ENCODE measurements at places on chromosomes 3 and 15.

- no peak for DNase-seq
These were observed 118.3 kb downstream of the TIGIT start for GRCh38 chr3:114411811-114412803.

DNA sequence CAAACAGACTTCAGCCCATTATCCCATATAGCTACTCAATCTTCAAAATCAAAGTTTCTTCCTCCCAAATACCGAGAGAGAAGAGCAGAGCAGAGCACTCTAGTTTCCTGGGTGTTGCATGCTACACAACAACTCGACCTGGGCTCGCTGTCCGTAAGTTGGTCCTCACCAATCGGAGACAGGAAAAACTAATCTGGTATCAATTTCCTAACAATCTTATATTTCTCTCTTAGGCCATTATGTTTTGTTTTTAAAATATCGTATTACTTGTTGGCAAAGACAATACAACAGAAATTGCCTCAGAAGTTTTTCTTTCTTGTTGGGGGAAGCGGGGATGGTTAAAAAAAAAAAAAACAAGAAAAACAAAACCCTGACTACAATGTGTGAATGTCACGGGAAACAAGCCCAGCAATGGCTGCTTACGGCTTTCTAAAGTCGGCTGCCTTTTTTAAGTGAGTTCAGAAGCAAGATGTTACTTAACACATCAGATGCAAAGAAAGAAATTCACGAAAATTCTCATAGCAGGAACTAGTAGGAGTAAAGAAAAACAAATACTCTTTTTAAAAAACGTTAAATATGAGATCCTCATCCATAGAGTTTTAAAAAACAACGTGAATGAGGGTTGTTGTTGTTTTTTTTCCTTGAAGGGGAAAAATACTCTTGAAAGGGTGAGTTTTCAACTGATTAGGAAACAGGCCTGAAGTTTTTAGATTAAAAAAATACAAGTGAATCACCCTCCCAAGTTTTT, 1.9 kb downstream of the VGLL4 start:
- peak; percentile 44 for DNase-seq

DNA sequence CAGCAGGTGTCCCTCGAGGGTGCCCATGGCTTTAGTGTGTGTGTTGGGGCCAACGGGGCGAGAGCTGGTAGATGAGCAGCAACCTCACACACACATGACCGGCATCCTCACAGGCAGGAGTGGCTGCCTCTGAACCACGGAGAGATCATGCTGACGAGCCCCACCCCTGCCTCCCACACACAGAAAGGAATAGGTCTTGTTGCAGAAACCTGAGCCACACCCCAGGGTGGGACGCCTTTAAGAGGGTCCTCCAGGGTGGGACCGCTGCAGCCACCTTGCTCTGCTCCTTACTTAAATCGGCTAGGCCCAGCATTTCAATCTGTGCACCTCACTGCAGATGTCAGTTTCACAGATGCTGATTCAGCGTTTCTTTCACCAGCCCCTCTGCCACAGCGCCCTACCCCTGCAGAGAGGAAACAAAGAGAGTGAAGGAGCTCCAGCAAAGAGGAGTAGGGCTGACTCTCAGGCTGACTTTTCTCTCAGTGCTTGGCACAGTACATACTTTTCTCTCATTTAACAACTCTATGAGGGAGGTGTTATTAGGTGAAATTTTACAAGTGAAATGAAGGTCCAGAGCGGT, 61.2 kb upstream of the EPHB3 start:
- no peak for DNase-seq

- no peak for DNase-seq
These were observed 13.6 kb upstream of the CSRNP1 start for GRCh38 chr3:39166932-39167532.

- no peak for DNase-seq
These were observed 1.8 kb downstream of the SMAD3 start for GRCh38 chr15:67066959-67067853.

DNA sequence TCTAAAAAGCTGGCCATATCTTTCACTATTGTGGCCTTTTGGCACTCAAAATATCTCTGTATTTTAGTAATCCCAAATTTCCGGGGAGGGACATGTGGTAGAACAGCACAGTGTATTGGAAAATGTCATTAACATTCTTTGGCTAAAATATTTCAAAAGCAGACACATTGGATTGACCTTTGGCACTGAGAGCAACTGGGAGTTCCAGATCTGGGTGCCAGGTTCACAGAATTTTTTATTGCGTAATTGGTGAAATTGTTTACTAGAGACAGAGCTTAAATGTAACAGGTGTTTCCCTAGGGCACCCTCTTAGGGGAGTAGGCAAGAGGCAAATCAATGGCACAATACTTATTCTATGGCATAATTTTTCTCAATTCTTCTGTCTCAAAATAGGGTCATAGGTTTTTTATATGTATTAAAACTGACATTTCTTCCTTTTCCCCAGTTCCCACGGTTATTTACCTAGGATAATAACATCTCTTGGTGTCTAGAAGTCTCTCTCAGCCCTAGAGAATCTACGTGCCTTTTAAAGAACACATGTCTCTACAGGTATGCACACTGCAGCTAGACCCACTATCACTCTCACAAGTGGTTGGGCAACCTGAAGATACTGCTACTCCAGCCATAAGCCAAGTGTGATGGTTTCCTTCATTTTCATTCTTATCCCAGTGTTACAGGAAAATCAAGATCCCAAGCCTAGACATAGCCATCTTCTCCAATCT, 10.6 kb downstream of the RBMS3 start:
- DNase-seq = no peak

- no peak for DNase-seq
These were observed 32.1 kb upstream of the UMPS start for GRCh38 chr3:124698030-124698770.

GRCh38 chr3:22986958-22987357, 216.2 kb upstream of the UBE2E2 start:
- DNase-seq = no peak

- DNase-seq = no peak
These were observed 154.6 kb downstream of the APBA2 start for GRCh38 chr15:29040370-29040751.

DNA sequence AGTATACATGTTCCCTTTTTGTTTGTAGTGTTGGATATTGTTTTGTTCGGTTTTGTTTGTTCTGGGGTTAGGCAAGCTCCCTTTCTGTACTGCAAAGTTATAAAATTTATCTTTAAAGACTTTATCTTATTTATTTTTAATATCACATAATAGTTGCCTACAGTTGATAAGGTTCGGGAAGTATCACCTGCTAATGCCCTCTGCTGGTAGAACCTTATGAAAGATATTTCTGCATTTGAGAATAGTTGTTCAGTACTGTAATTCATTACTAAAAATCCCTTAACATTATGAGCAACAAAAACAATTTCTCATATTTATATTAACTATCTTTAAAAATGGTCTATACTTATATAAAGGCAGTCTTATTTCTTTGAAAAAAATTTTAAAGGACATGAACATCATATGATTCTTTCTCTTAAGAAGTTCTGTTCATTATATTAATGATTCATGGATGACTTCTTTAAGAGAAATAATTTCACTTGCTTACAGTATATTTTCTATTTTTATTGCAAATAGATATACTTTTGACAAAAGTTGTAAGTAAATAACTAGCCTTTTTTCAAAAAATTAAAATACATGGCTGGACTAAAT, 1126.8 kb downstream of the SI start:
- DNase-seq = no peak

DNA sequence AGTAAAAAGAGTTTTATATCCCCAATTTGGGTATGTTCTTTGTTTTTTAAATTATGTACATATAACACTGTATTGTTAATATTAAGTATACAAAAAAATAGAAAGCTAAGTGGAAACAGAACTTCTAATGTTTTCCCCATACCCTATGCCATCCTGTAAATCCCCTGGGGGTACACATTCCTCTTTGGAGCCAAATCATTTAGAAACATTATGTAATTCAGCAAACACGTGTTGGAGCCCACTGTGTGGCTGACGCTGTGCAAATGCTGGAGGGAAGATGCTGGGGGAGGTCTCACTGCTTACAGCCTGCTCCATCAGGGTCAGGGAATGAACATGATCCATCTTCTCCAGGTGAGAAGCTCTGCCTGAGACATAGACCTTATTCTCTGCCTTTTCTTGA, 52.8 kb downstream of the CRTC3 start:
- no peak for DNase-seq

GRCh38 chr3:192187485-192188051, 539.8 kb downstream of the FGF12 start:
- DNase-seq = no peak

- no peak for DNase-seq
These were observed 38.2 kb downstream of the BOC start for GRCh38 chr3:113249601-113250000.

DNA sequence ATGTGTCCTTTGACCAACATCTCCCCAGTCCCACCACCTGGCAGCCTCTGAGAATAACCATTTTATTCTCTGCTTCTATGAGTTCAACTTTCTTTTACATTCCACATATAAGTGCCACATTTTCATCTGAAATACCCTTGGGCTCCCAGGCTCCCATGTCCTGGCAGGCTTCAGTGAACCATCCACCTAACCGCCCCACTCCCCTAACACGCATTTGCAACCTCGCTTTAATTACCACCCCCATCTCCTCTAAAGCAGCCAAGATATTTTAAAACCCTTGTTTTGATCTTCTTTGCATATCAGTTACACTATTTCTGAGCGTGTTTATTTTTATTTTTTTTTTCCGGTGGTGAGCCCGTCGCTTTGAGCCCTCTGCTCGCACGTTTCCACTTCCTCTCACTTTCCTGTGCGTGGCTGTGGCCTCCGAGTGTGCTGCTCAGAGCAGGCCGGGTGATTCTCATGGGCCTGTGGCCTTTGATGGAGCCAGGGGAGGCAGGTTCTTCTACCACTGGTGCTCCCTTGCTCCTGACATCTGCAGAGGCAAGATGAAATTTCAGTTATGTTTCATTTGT, 195.4 kb upstream of the LPP start:
- DNase-seq = peak; percentile 72

- DNase-seq = no peak
These were observed 83.8 kb upstream of the ROPN1 start for GRCh38 chr3:124075753-124076152.

DNA sequence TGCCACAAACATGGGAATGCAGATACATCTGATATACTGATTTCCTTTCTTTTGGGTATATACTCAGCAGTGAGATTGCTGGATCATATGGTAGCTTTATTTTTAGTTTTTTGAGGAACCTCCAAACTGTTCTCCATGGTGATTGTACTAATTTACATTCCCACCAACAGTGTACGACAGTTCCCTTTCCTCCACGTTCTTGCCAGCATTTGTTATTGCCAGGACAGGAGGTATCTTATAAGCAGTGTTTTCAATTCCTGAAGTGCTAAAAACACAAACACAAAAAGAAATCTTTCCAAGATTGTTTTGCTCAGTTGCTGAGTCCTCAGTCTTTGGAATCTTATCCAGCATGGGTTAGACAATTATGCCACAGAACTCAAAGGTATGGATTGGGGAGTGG, 13.5 kb downstream of the GTF2E1 start:
- DNase-seq = no peak

- DNase-seq = no peak
These were observed 297.4 kb upstream of the EPHA3 start for GRCh38 chr3:88809993-88810392.

DNA sequence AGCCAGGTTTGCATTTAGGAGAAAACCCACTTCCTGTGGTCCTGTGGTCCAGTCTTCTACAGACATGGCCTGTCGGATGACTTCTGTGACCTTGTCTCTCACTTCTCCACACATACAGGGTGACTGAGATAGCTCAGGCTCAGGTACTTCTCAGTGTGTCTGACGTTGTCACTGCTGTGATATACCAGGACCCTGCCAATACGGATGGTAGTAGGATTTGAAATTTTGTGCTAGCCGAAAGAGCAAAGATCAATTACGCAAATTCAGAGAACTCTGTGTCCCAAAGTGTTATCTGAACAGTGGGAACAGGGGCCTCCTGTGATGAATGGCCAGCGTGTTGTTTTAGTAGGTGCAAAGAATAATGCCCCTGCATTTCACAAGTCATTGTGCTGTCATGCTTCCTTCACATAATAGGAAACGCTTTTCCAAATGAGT, 128.9 kb downstream of the MCTP2 start:
- no peak for DNase-seq

GRCh38 chr3:152120601-152121269, 148.0 kb upstream of the MBNL1 start:
- DNase-seq = no peak

DNA sequence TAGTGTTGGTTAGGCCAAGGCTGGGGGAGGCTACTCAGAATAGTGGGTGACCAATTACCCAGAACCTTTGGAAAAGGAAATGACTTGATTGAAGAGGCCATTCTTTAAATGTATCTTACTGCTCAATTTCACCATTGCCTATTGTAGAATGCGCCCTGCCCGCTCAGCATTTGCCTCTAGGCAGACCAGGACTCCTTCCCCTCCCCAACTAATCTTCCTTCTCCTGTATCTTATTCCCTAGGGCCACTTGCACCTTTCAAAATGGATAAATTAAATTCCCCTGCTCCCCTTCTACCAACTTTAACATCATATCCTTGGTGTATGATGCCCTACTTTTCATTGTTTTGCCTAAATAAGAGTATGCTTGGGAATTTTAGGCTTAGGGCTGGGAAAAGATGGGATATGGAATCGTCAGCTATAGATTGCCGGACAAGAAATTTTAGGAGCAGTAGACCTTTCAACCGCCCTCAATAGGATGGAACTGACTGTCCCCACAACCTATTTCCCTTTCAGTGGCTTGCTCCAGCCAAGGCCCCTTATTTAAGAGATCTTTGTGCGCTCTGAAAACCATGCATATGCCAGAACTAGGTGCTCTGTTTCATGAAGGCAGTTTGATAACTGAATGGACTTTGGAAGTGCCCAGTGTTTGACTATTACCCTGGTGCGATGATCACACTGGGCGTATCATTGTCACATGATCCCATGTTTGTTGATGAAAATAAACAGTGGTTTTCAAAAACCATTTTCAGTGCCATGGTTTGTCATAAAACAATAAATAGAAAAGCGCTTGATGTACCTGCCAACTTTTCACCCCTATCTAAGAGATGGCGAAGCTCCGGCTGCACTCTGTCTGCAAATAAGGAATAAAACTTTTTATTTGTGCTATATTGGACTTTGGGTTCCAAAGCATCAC, 74.3 kb upstream of the TSEN2 start:
- DNase-seq = no peak

DNA sequence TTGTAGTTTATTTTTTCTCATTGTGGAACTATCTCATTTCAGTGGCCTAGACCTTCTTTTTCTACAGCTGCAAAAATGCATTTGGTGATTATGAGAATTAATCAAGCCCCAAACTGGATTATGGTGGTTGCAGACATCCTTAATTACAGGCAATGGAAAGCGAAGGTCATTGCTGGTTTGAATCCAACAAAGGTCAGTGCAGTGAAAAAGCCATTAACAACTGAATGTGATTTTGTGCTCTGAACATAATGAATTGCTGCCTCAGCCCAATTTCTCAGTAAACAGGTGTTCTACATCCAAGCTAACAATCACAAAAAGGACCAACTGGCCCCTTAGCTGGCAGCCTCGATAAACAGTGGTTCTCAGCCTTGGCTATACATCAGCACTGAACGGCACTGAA, 260.1 kb upstream of the DPPA4 start:
- no peak for DNase-seq

DNA sequence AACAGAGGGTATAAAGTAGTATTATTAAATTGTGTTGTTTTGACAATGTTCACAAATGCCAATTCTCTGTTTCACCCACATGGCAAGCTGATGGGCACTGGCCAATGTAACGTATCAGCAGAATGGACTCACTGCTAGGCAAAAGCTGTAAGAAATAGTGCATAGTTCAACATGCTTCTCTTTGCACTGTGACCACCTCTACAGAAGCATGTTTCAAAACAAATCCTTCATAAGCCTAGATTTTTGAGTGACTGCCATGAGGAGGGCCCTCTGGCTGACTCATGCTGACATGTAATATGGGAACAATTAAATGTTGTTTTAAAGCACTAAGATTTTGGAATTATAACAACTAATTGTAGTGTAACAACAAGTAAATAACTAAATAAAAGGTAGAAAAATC, 3.2 kb downstream of the GBE1 start:
- DNase-seq = no peak
